Right ventricle myocardium inferior (tissue), 1 donor: ENCODE measurements at places on chromosomes 2 and 18.

DNA sequence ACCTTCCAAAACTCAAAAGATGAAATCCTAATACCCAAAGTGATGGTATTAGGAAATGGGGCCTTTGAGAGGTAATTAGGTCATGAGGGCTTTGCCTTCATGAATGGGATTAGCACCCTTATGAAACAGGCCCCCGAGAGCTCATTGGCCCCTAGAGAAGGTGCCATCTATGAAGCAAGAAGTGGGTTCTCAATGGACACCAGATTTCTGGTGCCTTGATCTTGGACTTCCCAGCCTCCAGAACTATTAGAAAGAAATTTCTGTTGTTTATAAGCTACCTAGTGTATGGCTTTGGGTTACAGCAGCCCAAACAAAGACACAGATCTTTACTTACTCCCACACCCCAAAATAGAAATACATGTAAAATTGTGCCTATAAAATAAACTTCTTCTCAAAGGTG lies 45.4 kb downstream of the SOCS6 start:
- no peak for DNase-seq

- no peak for DNase-seq
Observed at GRCh38 chr2:75523313-75524275, 37.1 kb downstream of the EVA1A start.

GRCh38 chr2:78686625-78687153 lies 338.8 kb upstream of the REG3G start:
- no peak for DNase-seq

GRCh38 chr2:235904585-235904931 lies 263.6 kb downstream of the GBX2 start:
- DNase-seq = no peak

DNA sequence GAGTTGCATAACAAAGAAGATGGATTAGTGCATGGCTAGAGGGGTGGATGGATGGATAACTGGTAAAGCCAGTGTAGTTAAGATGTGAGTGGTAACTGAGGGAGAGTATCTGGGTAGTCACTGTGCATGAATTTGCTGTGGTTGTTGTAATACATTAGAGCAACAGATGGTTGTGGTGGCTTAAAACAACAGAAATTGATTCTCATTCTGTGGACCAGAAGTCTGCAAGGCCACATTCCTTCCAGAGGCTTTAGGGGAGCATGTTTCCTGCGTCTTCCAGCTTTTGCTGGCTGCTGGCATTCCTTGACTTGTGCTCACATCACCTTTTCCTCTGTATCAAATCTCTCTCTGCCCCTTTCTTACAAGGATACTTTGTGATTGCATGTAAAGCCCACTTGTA lies 155.4 kb downstream of the ASB1 start:
- no peak for DNase-seq

GRCh38 chr2:240051697-240052096 lies 1.6 kb downstream of the OR6B3 start:
- DNase-seq = no peak

GRCh38 chr2:119255760-119256581 lies 32.3 kb downstream of the STEAP3 start:
- no peak for DNase-seq

DNA sequence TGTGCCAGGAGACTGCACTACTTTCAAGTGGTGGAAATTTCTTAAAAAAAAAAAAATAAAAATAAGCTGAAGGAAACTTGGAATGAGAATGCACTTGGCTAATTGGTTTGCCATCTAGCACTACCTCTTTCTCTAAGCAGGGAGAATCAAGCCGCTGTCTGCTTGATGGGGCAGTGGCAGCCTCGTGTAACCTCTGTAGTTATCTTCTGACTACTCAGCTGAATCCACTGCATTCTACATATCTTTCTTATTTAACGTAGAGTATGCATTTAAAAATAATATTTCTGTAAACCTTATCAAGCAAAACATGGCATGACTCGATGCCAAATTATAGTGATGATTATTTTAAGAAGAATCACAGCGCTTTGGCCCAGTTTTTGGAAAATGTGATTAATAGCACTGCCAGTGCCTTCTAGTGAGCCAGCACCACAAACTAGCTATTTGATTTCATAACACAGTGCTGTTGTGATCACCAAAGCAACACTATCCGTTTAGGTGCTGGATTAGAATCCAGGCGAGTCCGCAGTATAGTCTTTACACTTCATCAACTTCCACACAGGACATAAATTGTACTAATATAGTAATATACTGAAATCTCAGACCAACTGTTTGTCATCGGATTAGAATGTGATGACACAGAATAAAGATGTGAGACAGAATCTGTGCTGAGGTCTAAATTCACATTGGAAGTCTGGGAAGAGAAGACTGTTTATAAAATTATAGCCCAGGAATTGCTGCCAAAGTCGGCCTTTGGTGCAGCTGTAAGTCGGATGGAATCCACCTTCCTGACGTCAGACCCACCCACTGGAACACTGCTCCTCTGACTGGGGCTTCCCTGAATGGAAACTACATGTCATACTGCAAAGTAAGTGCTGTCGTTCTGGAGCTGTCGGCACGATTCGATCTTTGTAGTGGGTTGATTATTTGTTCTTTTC lies 136.5 kb upstream of the ETAA1 start:
- no peak for DNase-seq

DNA sequence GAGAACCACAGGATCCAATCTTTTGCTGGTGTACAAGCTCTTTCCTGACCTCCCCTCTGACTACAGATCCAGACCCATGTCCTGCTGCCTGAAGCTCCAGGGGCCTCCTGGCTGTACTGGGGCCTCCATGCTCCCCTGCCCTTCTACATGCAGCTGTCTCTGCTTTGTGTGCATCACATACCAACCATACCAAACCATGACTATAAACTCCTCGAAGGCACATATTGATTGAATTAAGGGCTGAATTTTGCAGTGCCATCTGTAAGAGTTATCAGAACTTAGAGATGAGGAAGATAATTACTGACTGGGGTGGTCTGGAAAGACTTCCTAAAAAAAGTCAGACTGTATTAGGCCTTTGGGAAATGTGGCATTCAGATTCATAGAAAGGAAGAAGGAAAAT lies 139.9 kb upstream of the CXCR4 start:
- no peak for DNase-seq

DNA sequence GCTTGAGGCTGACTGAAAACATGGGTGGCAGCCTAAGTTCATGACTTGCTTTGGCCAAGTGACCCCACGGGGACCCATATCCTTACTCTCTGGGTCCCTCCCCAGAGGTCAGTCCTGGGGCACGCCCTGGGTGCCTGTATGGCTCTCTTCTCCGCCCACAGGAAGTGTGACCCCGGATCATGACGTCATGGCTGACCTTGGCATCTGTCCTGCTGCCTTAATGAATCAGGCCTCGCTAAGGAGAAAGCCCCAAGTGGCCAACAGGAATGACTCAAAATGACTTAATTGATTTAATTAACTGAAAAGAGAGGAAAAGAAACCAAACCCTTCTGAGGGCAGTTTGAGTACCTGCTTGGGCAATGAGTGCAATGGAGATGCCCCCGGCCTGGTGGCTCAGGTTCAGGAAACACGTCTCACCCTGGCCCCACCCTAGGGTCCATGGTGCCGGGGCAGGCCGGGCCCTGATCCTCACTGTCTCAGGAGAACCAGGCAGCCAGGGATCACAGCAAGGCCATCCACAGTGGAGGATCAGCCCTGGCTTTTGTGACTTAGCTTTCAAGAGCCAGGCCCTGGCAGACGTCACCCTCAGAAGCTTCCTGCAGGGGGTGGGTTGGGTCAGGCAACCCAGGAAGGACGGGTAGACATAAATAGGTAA lies 112.0 kb downstream of the CYP26B1 start:
- no peak for DNase-seq

DNA sequence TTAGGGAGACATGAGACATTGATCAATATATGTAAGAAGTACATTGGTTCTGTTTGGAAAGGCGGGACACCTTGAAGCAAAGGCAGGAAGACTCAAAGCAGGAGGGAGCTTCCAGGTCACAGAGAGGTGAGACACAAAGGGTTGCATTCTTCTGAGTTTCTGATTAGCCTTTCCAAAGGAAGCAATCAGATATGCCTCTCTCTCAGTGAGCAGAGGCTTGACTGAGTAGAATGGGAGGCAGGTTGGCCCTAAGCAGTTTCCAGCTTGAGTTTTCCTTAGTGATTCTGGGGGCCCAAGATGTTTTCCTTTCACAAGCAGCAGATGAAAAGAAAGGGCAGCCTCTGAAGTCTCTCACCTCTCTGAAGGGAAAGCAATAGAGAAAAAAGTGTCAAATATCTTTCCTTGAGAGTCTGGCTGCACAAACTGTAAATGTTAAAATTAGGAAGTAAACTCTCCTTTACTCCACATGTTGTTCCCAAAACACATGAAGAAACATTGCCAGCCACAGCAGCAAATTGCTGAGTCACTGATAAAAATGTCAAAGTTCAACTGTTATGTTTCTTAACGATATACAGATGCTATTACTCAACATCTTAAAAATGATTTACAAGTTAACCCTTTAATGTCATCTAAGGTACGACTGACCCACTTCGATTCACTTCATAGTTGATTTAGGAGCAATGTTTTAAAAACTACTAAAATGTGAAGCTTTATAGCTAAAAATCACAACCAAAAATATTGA lies 40.3 kb downstream of the CYB5A start:
- DNase-seq = no peak

DNA sequence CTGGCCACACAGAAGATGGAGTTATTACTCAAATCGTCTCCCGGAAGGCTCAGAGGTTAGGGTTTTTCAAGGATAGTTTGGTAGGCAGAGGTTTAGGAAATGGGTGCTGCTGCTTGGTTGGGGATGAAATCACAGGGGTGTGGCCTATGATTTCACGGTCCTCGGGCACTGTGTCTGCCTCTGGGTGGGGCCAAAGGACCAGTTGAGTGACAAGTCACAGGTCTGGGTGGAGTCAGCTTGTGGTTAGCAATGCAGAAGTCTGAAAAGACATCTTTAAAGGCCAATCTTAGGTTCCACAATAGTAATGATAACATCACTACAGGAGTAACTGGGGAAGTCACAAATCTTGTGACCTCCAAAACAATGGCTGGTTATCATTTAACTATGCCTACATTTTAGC lies 387.8 kb downstream of the ZNF521 start:
- no peak for DNase-seq

- no peak for DNase-seq
Observed at GRCh38 chr18:45025089-45025450, 344.4 kb downstream of the SETBP1 start.

- peak; percentile 65 for DNase-seq
Observed at GRCh38 chr2:191845248-191845715, 1.6 kb downstream of the CAVIN2 start.

DNA sequence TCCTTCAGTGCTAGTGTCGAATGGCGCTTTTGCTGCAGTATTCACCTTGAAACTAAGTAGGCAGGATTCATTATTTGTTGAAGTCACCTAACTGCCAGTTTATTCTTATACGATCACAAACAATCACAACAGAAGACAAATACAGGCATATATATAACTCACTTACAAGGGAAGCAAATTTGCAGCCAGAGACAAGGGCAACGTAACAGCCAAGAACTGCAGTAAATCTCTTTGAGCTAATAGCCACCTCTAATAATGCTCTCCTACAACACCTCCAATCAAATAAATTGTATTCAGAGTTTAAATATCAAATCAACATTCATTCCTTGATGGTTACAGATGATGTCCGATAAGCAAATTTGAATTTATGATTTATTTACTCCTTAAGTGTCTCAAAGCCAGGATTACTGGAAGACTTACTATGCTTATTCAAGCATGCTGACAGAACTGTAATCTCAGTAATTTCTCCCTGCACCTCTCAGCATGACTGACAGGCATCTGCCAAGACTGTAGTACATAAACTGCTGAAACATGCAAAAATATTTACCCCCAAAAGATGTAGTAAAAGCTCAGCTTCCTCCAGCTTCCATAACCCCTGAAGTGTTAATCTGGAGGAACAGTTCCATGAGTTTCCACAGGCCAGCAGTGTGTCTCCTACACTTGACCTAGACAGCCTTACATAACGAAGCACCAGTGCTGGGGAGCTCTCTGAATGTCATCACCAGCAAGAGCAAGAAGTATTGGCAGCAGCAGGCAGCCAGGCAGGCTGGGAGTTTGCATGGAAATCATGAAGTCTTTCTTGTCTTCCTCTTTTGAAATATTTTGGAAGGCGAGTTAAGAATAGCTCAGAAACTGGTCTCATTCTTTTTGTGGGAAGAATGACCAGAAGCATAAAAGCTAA lies 20.9 kb upstream of the SCN1A start:
- DNase-seq = peak; percentile 45

DNA sequence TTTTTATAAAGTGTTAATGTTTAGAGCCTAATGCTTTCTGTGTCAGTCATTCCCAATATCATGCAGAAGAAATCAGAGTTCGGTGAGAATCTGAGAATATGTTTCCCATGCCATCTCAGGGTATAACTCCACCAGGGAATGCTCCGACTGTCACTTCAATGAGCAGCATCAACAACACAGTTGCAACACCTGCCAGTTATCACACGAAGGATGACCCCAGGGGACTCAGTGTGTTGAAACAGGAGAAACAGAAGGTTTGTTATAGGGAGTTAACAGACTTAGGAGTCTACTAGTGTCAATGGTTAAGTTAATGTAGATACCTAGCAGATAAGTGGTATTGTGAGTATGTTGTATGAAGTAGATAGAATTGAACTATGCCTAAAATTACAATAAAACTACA lies 31.0 kb downstream of the VAPA start:
- no peak for DNase-seq

DNA sequence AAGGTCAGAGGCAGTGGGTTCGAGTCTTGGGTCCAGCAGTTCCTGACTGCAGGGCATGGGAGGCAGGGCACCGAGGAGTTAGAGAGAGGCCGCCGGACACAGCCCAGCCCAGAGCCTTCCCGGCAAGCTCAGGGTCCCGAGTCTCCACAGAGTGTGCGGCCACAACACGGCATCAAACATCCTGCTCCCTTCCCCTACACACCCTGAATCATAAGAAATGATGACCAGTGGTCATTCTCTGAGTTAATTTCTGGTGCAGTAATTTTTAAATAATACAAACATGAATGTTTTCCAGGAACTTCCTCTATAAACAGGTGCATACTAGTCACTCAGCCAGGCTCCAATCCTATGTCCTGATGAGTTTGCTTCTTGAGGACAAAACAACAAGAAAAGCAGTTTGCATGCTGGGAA lies 118.0 kb downstream of the PXDN start:
- DNase-seq = no peak

GRCh38 chr2:15808204-15808910 lies 132.0 kb upstream of the MYCN start:
- DNase-seq = no peak
